ENCODE measurements at places on chromosomes 16 and 17.
A peak's percentile ranks its signal among the peaks of the same experiment; 100 is the strongest.

- no peak for DNase-seq
These were observed 22.6 kb downstream of the SMURF2 start for GRCh38 chr17:64639516-64639915.

DNA sequence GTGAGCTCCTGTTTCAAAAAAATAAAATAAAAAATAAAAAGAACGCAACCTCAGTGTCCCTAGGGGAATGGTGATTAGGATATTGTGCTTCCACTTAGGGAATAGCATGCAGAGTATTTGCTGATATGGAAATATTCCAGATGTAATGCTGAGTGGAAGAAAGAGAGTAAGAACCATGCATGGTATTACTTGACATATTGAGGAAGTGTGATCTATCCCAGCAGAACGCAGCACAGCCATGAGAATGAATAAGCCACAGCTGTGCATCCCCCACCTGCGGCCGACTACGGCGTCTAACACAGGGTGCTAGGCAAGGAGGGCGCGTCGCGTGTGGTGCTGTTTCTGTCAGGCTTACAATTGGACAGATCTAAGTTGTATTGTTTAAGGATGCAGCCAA, 49.5 kb downstream of the FOXK2 start:
- no peak for DNase-seq

DNA sequence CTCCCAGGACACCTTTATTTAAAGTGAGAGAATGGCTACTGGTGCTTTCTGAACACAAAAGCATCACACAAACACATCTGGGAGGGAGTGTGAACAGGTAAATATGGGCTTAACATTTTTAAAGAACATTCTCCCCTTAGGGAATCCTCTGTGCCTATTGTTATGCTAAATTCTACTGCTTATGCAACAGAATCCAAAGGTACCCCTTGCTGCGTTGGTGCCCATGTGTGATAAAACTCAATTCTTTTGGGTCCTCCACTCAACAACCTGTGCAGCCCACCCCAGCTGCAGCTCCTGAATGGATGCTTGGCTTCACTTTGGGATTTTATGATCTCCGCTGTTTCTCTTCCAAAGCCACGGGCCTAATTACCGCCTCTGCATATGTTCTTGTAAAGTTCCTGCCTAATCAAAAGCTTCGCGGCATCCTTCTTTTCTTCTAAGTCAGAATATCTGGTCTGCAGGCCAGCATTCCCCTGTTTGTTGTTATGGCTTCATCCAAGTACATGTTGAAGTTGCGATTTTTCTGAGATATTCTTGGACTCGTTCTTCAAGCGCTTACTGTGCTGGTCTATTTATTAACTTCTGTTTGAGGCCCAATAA, 23.9 kb downstream of the RHBDL3 start:
- DNase-seq, result no peak

GRCh38 chr17:59107306-59107670, 608 bp upstream of the TRIM37 start:
- no peak for DNase-seq

- no peak for DNase-seq
These were observed 126.1 kb upstream of the NUDT7 start for GRCh38 chr16:77596261-77596660.

DNA sequence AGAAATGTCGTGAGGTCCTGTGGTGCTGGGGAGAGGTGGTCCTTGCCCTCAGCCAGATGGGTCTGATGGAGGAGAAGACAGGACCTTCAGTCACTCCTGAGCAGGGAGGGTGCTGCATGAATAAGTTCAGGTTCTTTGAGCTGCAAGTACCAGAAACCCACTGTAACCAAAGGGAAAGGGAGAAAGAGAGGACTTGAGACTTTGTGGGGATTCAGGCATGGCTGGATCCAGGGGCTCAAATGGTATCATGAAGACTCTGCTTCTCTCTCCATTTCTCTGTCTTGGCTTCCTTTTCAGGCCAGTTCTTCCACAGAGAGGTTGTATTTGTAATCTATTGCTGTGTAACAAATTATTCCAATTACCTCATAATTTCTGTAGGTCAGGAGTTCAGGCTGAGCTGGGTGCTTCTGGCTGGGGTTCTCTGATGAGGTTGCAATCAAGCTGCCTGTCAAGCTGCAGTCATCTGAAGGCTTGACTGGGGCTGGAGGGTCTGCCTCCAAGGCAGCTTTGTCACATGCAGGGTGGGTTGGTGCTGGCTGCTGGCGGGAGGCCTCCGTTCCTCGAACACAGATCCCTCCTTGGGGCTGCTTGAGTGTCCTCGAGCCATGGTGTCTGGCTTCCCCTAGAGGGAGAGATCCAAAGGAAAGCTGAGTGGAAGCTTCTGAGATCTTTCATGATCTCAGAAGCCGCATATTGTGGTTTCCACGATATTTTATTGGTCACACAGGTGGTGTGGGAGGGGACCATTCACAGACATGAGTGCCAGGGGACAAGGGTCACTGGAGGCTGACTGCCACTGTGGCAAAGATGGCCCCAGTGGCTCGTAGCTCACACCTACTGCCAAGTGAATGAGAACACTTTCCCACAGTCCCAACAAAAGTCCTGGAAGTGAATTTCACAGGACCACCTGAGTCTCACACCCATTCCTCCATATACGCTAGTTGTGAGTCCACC, 5.9 kb upstream of the ADCY7 start:
- DNase-seq, result no peak

GRCh38 chr17:18377437-18378204, at the start of gene EVPLL:
TSS of gene EVPLL (plus strand) at chr17:18377778. CDS start at chr17:18380938, 3,160 bp downstream.
- no peak for DNase-seq

DNA sequence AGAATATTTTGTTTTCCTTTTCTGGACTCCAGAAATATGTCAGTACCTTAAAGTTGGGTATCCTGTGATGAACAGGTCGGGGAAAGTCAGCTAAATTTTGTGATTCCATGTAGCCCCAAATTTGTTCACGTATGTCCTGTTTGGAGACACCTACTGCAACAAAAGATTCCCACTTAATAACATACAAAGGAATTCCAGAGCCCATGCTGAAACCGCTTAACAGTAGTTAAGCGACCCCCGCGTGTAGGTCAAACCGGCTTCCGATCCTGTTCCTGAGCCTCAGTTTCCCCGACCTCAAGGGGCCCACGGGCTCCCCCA, 477 bp downstream of the MTHFSD start:
- DNase-seq, result no peak

DNA sequence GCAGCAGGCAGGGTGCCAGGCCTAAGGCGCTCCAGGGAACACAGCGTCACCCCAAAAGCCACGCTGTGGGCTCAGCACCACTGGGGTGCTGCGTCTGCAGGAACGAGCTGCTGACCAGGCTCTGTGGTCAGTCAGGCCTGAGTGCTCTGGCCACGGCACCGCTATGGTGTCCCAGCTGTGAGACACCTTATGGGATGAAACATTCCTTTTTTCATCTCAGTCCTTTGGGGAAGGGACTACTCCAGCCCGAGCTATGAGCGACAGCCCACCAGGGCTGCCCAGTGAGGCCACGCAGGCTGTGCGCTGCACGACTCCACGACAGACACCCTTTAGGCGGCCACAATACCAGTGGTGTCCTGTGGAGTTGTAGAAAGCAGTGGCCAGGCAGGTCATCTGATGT, 11.1 kb downstream of the MGAT5B start:
- no peak for DNase-seq

GRCh38 chr16:21600031-21600773, 825 bp downstream of the METTL9 start:
- no peak for DNase-seq

DNA sequence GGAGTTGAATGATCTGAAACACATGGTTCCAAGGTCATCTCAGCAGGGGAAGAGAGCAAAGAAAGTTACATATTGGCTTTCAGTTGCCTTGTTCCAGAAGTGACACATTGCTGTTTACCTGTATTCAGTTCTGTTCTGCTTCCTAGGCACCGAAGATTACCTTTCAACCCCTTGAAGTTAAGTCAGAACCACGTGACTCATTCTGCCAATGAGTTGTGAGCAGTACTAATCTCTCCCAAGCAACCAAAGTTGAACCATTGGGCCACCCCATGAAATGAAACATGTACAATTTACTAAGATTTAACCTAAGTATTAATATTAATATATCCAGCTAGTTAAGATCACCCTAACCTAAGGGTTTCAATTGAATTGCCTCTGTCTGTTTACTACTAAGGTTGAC, 439.2 kb upstream of the MAF start:
- DNase-seq, result no peak

- DNase-seq, result peak; percentile 34
These were observed 637 bp downstream of the PLCG2 start for GRCh38 chr16:81779536-81780320.

DNA sequence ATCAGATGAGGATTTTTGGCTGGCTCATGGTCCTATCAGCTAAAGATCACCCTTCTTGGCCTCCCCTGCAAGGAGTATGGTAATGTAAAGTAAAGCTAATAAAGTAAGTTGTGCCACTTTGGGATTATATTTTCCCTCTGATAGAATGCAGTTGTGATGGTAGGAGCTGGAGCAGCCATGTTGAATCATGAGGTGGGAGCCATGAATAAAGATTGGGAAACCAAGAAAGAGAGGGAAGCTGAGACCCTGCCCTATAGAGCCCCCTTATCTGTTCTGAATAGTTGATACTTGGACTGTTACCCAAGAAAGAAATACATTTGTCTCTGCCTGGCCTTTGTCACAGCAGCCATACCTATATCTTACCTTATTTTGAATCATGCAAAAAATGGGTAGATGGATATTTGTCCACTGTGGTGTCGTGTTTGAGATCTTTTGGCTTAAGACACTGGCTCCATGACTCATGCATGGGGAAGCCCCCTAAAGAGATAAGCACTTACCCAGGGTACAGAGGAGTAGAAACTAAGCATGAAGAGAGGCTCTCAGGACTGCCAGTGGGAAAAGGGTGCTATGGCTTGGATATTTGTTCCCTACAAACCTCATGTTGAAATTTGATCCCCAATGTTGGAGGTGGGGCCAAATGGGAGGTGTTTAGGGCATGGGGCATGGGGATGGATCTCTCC, 17.7 kb upstream of the TVP23A start:
- DNase-seq, result no peak

- DNase-seq, result no peak
These were observed 21.3 kb upstream of the RGS9 start for GRCh38 chr17:65115839-65116238.

- no peak for DNase-seq
These were observed 642 bp downstream of the ZNF205 start for GRCh38 chr16:3112881-3113574.

DNA sequence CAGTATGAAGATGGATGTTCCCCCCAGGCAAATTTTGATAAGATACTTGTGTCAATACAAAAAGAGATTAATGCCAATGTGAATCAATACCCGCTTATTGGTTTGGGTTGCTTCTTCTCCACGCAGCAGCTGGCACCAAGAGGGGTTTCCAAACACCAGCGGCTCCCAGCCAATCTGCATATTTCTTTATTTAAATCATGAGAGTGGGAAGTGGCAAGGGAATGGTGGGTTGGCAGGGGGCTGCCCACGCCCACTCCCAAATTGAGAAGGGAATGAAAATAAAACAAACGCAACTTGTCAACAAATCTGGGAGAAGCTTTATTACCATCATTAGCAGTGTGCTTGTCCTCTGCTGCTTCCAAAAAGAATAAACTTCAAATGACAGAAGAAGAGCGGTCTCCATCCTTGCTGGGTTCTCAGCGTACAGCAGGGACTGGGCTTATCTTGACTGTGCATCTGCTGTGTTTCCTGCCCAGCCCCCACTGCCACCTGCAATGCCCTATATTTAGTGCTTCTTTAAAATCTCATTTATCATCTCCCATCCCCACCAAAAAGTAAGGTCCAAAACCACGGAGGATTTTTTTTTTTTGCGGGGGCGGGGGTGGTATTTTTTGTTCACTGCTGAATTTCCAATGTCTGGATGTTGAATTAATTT, 34.9 kb upstream of the C16orf78 start:
- no peak for DNase-seq

- DNase-seq, result no peak
These were observed 270.8 kb upstream of the CDH5 start for GRCh38 chr16:66095676-66096075.

GRCh38 chr16:85265161-85265784, 153.0 kb upstream of the CIBAR2 start:
- no peak for DNase-seq

DNA sequence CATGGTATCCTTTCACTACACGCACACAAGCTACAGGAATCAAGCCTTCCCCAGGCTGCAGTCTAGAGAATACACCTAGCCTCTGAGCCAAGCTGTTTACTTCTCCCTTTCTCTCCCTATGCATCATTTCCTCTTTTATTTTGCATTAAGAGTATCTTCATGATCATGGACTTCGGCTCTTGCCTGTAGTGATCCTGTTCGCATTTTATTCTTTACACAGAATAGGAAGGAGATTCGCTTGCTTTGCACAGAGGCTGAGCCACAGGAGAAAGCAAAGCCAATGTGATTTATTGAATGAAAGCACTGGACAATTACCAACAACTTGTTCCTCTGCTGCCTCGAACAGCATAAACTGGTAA, 172.7 kb downstream of the ANKFN1 start:
- DNase-seq, result no peak

- no peak for DNase-seq
These were observed 193.2 kb upstream of the TNRC6C start for GRCh38 chr17:77765292-77765691.

GRCh38 chr17:44110823-44111633, 12.4 kb downstream of the HDAC5 start:
- DNase-seq, result peak; percentile 43

- DNase-seq, result no peak
These were observed 34.3 kb downstream of the VAC14 start for GRCh38 chr16:70766658-70767057.

- no peak for DNase-seq
These were observed 518 bp downstream of the MT1E start for GRCh38 chr16:56625943-56626654.

- no peak for DNase-seq
These were observed 2.3 kb downstream of the METRNL start for GRCh38 chr17:83081684-83082201.

DNA sequence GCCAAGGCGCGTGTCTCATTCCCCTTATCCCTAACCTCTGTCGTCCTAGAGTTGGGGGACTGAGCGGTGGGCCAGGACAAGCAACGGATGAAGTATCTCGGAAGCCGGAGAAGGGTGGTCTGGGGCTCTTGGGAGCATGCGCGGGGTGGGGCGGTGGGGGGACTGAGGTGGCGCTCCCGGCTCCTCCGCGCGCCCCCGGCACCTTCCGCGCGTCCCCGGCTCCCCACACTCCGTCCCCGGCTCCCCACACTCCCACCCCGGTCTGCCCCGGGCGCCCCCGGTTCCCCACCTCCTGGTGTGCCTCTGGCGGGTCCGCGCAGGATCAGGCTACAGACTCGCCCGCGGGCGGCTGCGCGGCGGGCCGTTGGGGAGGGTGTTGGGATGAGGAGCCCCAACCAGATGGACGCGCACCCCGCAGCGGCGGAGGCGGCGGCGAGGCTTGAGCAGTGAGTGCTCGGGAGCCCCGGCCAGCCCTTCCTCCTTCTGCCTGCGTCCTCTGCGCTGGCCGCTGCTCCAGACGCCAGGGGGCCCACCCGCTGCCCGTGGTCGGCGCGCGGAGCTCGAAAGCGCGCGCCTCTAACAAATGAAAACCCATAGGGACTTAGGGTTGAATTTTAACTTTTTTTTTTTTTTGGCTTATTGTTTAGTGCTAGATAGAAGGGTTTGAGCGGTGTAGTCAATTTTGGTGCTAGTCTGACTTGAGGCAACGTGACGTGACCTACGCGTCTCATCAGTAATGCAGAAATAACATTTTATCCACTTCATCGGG, 5.6 kb upstream of the CRYM start:
- DNase-seq, result no peak

Data from activated CD4-positive, alpha-beta memory T cell treated with anti-CD3 and anti-CD28 coated beads, Interleukin-2, amount 10 ng/mL, durations not matched to agents 7 days and 5 days (primary cell).